Osteocyte (in vitro differentiated cells): ENCODE measurements at places on chromosomes 11 and 22. TPM values are rescaled to one million over a fixed set of nuclear protein-coding genes. Genes with fewer than 3 reads are reported as not detected.

Gene TREH
- not detected in 2 replicates for total RNA-seq

Gene PANX3
- total RNA-seq = not detected in 2 replicates

Gene RBMXL2
- not detected in 2 replicates for total RNA-seq

Gene KCNQ1OT1
- 3.4 and 3.9 TPM in 2 replicates for total RNA-seq

Gene CECR2
- 0.24 and 0.63 TPM in 2 replicates for total RNA-seq

Gene GRM5
- 0.21 TPM in 1 of 2 replicates, not detected in the other for total RNA-seq

Gene PATE4
- total RNA-seq = not detected in 2 replicates

Gene UBASH3B
- total RNA-seq = 40.9 and 43.5 TPM in 2 replicates

Gene TMEM191B
- total RNA-seq = 0.70 TPM in 1 of 2 replicates, not detected in the other

Gene MUC2
- not detected in 2 replicates for total RNA-seq

Gene GLYATL2
- total RNA-seq = 0.24 TPM in 1 of 2 replicates, not detected in the other

Gene SERPING1
- total RNA-seq = 19.9 and 21.9 TPM in 2 replicates

Gene OR6Q1
- not detected in 2 replicates for total RNA-seq

Gene MPPED2
- not detected in 2 replicates for total RNA-seq
